Erythroblast (primary cell): ENCODE measurements at places on chromosomes 5 and 9.

DNA sequence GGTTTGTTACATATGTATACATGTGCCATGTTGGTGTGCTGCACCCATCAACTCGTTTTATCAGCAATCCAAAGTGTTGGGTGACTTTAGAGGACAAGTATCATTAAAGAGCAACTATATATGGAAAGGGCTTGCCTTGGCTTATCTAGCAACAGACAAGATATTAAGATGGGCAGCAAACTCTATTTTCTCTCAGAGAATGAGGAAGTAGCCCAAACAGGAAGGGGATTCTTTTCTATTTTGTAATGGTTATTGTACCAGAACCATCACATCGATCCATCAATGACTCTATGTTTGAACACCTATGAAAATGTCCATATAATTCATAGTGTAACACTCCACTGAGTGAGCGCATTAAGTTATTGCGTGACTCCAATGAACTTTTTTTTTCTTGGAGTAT, 260.1 kb upstream of the SLC24A2 start:
- no peak for DNase-seq

- DNase-seq, result no peak
These were observed 248.3 kb downstream of the FSTL4 start for GRCh38 chr5:133363807-133364587.

GRCh38 chr9:26656003-26656870, 236.4 kb downstream of the CAAP1 start:
- peak; percentile 27 for DNase-seq

DNA sequence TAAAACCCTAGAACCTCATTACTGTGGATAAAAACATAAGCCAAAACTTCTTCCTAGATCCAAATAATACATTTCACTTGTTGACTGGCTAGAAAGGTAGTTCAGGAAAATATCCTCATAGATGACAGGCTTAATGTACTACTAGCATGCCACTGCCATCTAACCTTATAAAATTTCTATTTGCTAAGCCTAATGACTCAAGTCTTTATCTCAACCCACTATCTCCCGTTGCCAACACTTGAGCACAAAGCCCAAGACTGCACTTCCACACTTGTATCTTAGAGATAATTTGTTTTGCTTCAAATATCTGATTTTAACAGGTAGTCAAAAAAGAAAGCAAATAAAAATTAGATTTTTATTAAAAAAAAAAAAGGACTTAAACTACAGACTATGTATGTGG, 42.7 kb downstream of the FBXL17 start:
- no peak for DNase-seq

DNA sequence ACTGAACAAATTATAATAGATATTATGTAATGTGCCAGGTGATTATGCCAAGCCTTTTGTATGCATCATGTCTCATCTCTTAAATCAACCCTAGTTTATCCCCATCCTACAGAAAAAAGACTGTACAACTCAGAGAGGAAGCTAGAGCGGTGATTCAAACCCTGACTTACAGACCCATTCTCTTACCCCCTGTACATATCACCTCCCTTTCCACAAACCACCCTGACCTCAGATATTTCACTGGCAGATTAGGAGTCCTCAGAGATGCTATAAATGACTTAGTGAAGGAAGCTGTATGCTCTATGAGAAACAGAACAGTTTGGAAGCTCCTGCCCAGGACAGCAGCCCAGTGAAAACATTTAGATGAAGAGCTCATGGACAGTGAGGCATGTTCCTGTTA, 79.1 kb upstream of the RARS1 start:
- DNase-seq, result no peak

DNA sequence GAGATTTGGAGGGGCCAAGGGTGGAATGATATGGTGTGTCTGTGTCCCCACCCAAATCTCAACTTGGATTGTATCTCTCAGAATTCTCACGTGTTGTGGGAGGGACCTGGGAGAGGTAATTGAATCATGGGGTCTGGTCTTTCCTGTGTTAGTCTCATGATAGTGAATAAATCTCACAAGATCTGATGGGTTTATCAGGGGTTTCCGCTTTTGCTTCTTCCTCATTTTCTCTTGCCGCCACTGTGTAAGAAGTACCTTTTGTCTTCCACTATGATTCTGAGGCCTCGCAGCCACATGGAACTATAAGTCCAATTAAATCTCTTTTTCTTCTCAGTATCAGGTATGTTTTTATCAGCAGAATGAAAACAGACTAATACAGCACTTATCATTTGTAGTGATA, 29.5 kb upstream of the SPIN1 start:
- no peak for DNase-seq

- DNase-seq, result no peak
These were observed 213.7 kb downstream of the FSTL4 start for GRCh38 chr5:133398646-133399101.

GRCh38 chr5:172561151-172561550, 79.9 kb upstream of the NEURL1B start:
- no peak for DNase-seq

DNA sequence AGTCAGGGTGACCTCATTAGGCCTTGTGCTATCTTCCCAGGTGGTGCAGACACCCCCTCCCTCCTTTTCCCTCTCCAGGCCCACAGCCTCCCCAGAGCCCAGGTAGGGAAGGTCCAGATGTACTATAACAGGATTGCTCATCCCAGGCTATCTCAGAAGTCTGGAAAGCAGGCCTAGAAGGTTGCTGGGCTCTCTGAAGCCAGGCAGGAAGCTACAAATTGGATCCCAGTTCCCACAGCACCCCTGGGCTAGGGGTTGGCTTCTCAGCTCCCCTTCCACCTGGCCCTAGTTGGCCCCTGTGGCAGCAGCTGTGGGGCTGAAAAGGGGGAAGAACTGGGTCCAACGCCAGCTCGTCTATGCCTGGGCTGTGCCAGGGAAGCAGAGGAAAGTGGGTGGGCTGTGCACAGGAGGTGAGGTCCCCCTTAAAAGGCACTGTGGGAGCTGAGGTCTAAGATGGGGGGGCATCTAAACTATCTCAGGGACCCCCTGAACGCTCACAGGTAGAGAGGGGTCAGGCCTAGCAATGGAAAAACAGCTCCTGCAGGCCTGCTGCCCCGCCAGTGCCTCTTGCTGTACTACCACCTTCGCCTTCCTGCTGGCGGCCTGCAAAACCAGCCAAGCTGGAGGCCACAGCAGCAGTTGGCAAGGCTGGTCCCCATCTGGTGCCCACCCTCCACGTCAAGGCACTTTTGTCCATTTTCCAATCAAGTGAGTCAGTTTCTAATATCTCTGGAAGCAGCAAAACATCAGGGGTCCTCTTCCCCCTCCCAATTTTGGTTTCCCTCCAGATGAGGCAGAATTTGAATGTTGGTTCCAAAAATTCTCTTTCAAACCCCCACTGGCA, 13.3 kb upstream of the PSMD5 start:
- no peak for DNase-seq

DNA sequence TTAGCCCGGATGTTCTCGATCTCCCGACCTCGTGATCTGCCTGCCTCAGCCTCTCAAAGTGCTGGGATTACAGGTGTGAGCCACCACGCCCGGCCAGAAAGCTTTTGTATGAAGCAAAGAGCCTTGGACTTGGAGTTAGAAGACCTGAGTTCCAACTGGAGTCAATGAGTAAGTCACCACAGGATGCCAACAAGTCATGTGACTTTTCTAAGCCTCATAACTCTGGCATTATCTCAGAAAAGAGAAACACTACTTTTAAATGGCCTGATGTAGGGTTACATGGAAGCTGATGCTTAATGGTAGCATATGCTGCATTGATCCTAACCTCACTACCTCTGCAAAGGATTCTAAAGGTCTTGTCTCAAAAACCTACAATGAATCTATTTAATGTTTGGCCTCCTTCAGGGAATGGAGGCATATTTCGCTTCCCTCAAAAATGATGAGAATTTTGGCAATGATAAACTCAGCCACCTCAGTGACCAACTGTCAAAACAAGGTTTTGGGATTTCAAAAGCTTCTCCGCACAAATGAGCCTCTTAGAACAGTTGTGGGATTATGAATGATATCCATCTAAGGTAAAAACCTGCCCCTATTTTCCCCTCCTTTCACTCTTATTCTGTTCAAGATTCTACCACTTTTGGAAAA, 236.8 kb downstream of the ACTL7B start:
- DNase-seq, result no peak

GRCh38 chr9:87725900-87726709, at the start of gene CTSL:
CTSL (plus strand) TSS chr9:87726119; CDS start chr9:87727604, 1,485 bp downstream.
- peak; percentile 96 for DNase-seq

DNA sequence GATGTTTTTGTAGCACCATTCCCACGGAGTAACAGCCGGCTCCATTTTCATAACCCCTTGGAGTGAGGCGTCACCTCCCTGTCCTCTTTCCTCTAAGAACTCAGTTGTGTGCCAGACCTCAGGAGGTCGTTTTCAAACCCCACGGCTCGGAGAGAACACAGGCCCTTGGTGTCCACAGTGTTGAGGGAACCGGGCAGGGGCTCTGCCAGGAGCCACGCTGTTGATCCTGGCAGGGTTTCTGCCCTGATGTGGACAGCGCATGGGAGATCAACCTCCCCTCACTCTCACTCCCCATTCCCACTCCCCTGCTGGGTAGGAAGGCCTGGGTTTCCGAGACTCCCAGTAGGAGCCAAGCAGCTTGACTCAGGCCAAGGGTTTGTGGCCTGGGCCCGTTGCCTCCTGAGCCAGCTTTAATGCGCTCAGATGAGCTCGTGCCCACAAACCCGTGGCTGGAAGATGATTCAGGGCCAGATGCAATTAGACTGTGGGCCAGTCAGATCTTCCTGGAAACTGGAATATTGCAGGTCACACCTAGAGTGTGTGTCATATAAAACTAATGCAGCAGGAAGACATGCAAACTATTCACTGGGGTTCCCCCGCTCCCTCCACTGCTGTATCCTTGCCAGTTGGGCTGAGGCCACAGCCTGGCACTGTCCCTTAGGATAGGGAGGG, 133.4 kb downstream of the SLC12A2 start:
- DNase-seq, result no peak

DNA sequence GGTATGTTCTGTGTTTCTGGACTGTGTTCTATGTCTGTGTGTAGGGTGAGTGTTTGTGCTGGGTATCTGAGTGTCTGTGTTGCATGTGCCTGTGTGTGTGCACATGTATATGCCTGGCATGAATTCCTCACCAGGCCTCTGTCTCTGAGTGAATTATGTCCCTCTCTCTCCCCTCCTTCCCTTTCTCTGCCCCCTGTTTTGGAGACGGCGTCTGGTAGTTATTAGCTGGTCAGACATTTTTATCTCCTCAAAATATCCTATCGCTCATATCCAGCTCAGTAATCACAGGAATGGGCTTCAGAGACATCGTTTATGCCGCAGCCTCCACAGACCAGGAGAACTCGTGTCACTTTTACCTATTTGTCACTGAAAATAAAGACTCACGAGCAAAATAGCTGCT, 483.2 kb upstream of the BRINP1 start:
- no peak for DNase-seq

GRCh38 chr5:102755686-102756371, 724 bp downstream of the PAM start:
- DNase-seq, result peak; percentile 62

DNA sequence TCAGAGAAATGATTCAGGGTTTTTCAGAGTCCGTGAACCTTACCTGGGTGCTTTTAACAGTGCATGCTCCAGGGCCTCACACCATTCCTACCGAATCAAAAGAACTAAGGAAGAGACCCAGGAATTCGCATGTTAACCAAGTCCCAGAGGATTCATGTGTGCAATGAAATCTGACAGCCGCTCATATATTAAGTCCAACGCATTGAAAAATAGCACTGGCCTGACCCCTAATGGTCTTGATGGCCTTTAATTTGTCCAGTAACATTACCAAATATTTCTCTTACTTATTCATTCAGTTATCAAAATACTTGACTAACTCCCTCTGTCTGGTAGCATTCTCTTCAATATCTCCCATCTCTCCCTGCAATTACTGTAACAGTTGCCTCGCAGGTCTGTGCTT, 55.0 kb upstream of the MARCHF11 start:
- no peak for DNase-seq

DNA sequence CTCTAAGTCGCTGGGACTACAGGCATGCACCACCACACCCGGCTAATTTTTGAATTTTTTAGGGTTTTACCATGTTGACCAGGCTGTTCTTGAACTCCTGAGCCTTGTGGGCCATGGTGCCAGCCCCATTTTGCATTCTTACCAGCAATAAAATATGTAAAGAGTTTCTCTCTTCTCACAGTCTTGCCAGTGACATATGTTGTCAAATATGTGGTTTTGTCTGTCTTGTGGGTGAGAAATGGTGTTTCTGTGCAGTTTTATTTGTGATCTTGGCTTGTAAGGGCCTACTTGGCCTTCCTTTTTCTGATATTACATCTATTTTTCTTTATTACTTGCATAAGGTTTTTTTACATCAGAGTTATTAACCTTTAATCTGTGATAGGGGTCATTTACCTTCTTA, 47.1 kb downstream of the SPIN1 start:
- DNase-seq, result no peak

DNA sequence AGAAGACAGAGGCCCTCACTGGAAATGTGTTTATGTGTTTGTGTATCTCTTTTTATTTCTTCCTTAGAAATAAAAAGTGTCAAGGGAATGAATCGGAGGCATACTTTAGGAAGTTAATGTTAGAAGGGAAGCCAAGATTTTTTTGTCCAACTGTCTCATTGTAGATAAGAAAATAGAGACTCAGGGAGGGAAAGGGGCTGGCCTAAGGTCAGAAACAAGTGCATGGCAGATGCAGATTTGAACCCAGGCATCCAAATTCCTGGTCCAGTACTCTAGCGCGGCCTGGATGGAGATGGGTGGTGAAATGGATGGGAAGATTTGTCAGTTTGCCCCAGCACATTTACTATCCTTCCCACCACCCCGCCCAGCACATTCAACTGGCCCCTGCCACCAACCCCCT, 19.8 kb upstream of the TNIP1 start:
- peak; percentile 53 for DNase-seq

- no peak for DNase-seq
These were observed 424.5 kb downstream of the NR2F1-AS1 start for GRCh38 chr5:93156566-93156965.

- no peak for DNase-seq
These were observed 44.4 kb downstream of the CAST start for GRCh38 chr5:96706433-96707111.

- DNase-seq, result no peak
These were observed 877.7 kb downstream of the TLE1 start for GRCh38 chr9:80811656-80812055.

- no peak for DNase-seq
These were observed 8.3 kb downstream of the KIF12 start for GRCh38 chr9:114090798-114091197.

DNA sequence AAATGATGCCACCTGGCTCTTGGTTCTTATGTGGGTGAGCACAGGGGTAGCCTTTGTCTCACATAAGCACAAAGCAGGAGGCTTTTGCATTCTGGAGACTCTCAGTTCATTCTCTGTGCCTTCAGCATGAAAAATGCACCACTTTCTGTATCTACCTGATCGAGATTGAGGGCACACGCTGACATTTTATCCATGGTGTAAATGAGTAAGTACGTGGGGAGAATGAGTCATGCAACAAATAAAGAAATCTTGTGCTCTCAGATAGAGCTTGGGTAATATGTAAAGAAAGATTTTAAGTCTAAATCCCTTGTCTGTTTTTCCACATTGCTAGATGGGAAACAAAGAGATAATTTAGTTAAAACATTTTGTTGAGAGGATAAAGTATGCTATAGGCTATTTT, 607.2 kb upstream of the WWC1 start:
- DNase-seq, result no peak

GRCh38 chr5:106730912-106731311, 939.8 kb downstream of the EFNA5 start:
- no peak for DNase-seq

GRCh38 chr5:145858959-145859358, 13.9 kb downstream of the GRXCR2 start:
- peak; percentile 36 for DNase-seq
